Fibroblast of skin of right quadriceps (primary cell): ENCODE measurements at places on chromosomes 2 and 18.

GRCh38 chr2:235066895-235067294 lies 115.1 kb downstream of the SH3BP4 start:
- DNase-seq: peak; percentile 52

GRCh38 chr18:54165450-54165849 lies 59.0 kb downstream of the MBD2 start:
- DNase-seq: no peak

GRCh38 chr2:169362118-169362893 lies at the start of gene LRP2:
Gene LRP2, minus strand, starts transcription at chr2:169362534. Its CDS starts 135 bp downstream, at chr2:169362399.
- no peak for DNase-seq

DNA sequence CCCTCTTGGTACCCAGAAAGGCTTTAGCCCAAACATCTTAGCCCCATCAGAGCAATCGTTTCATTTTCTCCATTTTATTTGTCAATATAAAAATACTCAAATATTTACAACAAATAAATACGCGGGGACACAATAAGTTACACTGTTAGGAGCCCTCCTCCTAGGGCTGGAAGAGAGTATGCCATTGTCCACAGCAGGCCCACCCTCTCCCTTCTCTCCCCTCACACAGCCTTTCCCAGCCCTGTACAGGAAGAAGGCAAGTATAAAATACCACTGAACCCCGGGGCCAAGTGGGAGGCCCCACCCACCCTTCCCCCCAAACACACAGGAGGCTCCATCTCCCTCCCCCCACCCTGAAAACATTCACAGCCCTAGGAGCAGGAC lies 1.9 kb upstream of the ANKRD39 start:
- no peak for DNase-seq

DNA sequence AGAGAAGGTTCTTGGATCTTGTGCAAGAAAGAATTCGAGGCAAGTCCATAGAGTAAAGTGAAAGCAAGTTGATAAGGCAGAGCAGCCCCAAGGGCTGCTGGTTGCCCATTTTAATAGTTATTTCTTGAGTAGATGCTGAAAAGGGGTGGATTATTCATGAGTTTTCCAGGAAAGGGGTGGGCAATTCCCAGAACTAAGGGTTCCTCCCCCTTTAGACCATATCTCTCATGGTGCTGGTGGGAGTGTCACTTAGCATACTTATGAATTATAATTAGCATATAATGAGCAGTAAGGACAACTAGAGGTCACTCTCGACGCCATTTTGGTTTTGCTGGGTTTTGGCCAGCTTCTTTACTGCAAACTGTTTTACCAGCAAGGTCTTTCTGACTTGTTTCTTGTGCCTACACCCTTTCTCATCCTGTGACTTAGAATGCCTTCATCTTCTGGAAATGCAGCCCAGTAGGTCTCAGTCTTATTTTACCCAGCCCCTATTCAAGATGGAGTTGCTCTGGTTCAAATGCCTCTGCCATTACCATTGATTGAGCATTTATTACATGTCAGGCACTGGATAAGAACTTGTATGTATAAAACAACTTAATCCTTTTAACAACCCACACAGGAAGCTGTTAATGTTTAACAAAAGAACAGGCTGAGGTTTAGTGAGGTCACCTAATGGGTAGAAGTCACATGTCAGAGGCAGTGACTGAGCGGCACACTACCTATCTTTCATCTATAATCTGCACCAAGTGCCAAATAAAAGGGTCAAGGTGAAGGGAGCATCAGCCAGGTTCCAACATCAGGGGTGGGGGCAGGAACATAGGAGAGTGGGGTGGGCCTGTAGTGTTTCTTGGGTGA lies 250.9 kb downstream of the ICOS start:
- DNase-seq: no peak

DNA sequence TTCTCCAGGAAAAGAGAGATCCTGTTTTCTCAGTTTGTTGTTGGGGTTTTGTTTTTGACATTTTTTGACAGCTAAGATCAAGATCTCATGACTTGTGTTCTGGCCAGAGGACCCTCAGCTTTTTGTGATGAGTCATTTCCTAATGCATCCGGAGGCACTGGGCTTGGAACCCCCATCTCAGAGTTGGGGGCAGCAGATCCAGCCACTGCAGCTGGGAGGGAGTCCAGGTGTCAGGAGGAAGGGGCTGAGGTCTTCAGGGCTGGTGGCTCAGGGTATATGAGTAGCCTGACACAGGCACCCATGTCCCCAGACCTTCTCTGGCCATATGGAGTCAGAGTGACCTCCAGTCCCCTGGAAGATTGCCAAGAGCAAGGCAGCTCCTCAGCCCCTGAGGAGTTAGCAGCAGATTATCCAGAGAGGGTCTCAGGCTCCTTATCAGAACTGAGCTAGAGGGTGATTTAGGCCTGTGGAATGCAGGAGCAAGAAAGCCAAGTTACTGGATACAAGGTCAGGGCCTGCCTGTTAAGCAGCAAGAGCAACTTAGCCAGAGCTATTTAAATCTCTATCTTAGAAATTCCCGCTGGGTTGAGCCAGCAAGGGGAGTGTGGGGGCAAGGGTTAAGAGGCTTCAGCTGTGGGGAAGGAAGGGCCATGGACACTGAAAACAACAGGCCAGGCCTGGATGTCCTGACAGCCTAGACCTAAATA lies 62.4 kb downstream of the TANC1 start:
- DNase-seq: peak; percentile 60

- no peak for DNase-seq
These were observed 548.0 kb upstream of the SALL3 start for GRCh38 chr18:78431606-78432005.

GRCh38 chr2:216327447-216327935 lies 44.8 kb downstream of the MARCHF4 start:
- no peak for DNase-seq

DNA sequence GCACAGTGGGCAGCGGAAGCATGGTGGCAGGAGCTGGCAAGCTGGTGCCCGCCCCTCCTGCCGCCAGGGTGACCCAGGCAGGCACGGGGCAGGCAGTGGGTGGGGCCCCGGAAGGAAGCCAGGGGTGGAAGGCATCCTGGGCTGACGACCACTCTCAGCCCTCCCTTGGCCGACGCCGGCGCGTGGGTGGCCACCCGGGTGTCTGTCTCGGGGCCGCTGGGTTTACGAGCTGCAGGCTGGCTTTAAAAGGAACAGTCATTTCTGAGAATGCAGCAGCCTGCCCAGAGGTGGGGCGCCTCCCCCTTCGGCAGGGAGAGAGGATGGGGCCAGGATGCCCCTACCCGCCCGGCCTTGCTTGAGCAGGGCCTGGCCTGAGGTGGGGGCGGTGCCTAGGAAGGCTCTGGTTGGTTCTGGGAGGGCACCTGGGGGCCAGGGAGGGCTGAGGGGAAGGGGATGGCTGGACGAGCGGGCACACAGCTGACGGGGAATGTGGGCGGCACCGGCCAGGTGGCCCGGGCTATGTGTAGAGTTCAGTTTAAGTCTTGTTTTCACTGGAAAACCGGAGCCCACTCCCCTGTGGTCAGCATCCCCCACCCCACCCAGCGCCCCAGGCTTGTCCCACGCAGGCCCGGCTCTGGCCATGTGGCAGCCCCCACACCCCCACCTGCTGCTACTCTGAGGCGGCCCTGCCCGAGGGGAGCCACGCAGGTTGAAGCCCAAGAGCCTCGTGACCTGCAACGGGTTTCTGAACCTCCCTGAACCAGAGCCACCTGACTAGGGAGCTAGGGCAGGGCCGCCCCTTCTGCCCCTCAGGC lies 6.3 kb downstream of the BOK start:
- no peak for DNase-seq

GRCh38 chr2:188024811-188025210 lies 266.9 kb upstream of the GULP1 start:
- peak; percentile 22 for DNase-seq

GRCh38 chr2:37059841-37060240 lies 24.3 kb downstream of the HEATR5B start:
- no peak for DNase-seq

DNA sequence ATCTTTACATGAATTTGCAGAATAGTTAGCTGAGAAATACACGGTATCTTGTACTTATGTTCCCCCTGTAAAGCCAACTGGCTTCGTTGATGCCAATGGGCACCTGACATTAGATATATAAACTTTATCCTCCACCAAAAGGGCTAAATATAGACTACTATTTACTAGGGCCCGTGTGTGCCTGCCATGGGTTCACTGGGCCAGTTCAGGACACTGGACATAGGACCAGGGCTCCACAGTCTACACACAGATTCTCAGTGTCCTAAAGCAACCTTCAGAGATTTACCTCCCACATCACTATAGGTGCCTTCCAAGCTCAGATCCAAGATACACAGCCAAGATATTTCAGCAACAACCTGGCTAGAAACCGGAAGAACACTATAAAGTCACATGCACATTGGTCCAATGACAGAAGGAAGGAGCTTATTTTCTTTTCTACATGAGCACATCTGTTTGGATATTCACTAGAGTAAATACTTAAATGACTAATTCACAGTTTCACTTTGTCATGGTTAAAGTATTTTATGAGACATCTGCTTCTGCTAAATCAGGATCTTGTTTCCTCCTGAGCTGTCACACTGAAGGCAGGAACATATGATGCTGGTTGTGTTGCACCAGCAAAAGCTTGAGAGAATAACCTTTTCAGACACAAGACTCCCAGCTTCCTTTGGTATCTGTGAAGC lies 95.1 kb downstream of the MYO5B start:
- peak; percentile 72 for DNase-seq

- no peak for DNase-seq
These were observed 27.7 kb downstream of the LAMA3 start for GRCh38 chr18:23716966-23717365.

GRCh38 chr2:226295681-226296080 lies 503.9 kb downstream of the IRS1 start:
- DNase-seq: no peak

- peak; percentile 24 for DNase-seq
These were observed 179.6 kb downstream of the FAM124B start for GRCh38 chr2:224222291-224222690.

DNA sequence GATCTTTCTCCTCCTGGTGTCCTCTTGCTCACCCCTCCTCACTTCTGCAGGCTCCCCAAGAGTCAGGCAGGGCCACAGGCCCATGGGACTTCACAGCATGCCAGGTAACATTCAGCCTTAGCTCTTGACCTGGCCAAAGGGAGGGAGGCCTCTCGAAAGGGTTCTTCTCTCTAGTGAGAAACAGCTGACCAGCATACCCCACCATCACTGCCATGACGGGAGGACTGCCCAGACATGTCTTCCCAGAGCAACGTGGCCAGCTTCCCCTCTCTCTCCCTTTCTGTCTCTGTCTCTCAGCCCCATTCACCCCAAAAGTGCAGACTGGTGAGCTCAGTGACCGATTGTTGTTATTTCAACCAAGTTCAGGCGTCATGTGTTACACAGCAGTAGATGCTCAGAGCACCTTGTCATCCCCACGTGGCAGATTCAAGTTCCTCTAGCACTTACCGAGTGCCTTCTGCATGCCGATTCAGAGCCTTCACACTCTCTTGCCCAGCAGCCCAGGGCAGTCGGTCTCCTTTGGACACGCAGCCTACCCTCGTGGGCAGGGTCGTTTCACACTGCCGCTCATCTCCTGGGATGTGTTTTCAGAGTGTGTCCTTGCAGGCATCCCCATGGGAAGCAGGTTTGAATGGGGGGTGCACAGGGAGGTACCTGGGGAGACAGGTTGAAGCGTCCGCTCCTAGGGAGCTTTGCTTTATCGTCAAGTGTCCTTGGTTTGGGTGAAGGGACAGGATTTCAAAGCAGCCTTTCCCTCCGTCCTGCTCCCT lies 259.9 kb downstream of the NDUFA10 start:
- DNase-seq: no peak

DNA sequence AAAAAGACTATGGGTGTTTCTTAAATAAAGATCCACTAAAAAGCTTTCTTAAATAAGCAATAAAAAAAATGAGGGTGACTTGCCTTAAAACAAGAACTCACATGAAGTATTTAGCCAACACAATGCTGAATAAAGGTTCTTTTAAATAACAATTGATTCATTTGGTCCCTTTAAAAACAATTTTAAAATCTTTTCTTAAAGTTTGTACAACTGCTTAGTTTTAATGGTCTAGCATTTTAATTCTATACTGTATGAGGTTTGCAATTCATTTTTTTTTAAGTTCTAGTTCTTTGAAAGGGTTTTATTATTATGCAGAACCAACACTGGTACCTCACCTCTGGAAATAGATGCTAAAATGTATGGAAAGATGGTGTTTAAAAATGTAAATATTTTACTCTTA lies 1017.5 kb downstream of the LRP1B start:
- DNase-seq: no peak

- no peak for DNase-seq
These were observed 105.8 kb upstream of the SMAD2 start for GRCh38 chr18:48036226-48036625.

- DNase-seq: no peak
These were observed 187.8 kb upstream of the SIX3 start for GRCh38 chr2:44753552-44754285.

DNA sequence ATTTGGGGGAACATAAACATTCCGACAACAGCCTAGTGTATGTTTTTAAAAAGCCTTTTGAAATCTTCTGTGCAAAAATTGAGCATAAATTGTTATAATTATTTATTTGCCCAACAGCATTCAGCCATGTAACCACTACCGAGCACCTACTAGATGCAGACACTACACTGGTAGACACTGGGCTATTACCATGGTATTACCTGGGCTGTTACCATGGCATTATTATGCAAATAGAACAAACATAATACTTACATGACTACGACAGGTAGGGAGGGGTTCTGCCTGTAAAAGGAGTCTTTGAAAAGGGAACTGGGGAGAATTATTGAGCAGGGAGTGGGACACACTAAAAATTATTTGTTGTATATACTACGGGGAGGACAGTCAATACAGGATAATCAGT lies 116.4 kb downstream of the MREG start:
- DNase-seq: no peak

- no peak for DNase-seq
These were observed 151.9 kb upstream of the CYRIA start for GRCh38 chr2:16817305-16818202.

DNA sequence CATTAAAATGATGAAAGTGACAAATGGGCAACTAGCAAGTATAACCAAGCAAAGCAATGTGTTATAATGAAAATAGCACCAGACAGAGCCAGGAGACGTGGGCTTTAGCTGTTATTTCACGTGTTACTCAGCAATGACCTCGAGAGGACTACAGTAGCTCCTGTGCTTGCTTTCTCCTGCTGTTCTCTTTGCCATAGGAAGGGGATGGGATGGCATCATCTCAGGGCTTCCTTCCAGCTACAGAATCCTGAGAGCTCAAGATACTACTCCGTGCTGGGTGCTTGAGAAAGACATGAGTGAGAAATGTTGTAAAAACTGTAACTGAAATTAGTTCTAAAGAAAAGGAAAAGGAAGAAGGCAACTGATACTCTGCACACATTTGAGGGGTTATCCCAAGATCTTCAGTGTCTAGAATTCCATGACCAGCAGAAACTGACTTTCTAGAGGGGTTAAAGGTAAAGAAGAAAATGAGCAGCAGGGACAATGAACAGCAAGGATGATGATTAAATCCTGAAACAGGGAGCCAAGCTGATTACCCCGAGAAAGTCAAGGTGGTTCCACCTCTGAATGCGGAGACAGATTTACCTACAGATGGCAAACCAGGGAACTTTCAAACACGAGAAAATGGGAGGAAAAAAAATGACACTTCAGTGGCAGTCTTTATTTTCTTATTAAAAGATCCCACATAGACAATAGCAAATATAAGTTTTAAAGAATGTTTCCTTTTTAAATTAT lies 33.4 kb downstream of the GAREM1 start:
- DNase-seq: no peak
